ENCODE measurements at places on chromosomes 5 and 9. TPM values are rescaled to one million over a fixed set of nuclear protein-coding genes. Genes with fewer than 3 reads are reported as not detected.

The NKD2 gene
- total RNA-seq = 0.22 TPM

The GHR gene
- 3.1 TPM for total RNA-seq

The SH3PXD2B gene
- 13.5 TPM for total RNA-seq

The HINT2 gene
- total RNA-seq = 2.6 TPM
